ENCODE measurements at places on chromosomes 11 and 22.

- no peak for DNase-seq
These were observed 115.1 kb downstream of the ARFGAP2 start for GRCh38 chr11:47061429-47062178.

- no peak for DNase-seq
These were observed 59.3 kb downstream of the DEPDC5 start for GRCh38 chr22:31812977-31813605.

DNA sequence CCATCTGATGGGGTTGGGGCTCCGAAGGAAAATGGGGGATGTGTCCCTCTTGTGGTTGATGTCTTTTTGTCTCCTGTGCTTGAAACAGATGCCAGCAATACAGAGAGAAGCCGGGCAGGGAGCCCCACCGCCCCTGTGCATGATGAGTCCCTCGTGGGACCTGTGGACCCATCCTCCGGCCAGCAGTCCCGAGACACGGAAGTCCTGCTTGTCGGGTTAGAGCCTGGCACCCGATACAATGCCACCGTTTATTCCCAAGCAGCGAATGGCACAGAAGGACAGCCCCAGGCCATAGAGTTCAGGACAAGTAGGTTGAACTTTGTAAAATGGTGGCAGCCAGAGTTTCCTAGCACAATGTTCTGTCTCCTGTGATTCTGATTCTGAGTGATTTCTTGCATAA, 91.7 kb upstream of the OR4B1 start:
- DNase-seq, result no peak

- DNase-seq, result peak; percentile 29
These were observed 4.7 kb downstream of the DDIAS start for GRCh38 chr11:82906236-82906635.

GRCh38 chr11:1656061-1656441, 26.5 kb downstream of the KRTAP5-5 start:
- no peak for DNase-seq

- DNase-seq, result no peak
These were observed 28.8 kb downstream of the KLHL22 start for GRCh38 chr22:20466659-20467379.

GRCh38 chr11:77981346-77981947, 13.0 kb downstream of the INTS4 start:
- no peak for DNase-seq

- no peak for DNase-seq
These were observed 665.4 kb downstream of the METTL15 start for GRCh38 chr11:28773606-28774005.

DNA sequence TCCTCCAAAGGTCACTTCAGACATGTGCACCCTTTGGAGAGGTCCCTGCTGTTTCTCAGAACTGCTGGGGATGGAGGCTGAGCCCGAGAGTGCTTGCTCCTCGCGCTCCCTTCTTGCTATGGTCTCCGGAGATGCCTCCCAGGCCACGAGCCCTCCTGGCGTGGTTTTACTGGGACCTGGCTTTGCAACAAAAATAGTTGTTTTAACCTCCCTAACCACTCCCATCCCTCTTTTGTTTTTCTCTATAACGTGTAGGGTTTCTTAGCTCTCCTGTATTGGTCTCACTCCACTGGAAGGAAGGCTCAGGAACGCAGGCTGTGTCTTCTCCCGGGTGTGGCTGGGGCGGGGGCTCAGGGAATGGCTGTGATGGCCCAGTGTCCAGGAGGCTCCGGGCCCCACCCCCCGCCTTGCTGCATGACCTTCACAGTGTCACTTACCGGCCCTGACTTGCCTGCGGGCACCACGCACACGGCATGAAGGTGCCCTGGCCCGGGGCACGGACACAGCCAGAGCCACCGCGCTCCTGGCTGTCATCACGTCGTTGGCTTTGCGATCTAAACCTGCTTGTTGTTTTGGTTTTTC, 5.6 kb downstream of the PTDSS2 start:
- no peak for DNase-seq

GRCh38 chr11:94835594-94835927, 67.4 kb downstream of the AMOTL1 start:
- no peak for DNase-seq

DNA sequence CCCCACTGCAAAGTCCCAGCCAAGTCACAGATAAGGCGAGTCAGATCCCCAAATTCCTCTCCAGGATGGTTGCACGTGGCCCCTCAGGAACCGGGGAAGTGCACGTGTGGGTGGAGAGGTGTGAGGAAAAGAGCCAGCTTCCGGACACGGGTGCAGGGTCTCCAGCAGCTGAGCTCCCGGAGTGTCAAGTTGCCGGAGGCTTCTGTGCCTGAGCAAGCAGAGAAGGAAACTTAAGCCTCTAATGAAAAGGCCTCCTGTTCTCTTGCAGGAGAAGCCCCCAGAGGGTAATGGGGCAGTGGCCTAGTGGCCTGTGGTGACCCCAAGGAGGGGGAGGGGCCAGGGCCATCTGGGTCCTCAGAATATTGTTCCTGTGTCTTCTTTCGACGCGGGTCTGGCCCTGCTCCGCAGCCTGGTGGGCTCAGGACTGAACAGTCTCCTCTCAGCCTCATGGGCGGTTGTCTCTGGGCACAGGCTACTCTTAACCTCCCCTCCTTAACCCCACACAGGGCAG, 147.9 kb downstream of the FEZ1 start:
- DNase-seq, result no peak

DNA sequence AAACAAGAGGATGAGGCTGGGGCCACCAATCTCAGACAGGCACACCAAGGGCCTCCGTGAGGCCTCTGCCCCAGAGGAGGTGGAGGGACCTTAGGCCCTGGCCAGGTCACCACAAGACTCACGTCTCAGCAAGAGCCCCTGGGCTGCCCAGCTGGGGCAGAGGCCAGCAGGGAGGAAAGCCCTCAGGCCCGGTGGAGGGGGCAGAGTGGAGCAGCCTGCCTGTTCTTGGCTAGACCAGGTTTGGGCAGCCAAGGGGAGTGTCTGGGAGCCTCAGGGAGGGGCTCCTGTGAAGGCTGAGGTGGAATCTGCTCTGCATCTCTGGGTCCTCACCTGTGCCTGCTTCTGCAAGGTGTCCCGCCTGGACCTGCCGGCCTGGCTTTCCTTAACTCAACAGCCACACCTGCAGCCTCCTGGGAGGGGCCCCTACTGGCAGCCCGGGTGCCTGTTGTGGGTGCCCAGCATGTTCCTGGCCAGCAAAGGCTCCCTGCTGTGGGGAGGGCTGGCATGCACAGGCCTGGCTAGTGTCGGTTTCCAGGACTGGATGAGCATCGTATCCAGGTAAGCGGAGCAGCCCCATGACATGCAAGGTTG, 11.9 kb downstream of the TTLL12 start:
- no peak for DNase-seq

DNA sequence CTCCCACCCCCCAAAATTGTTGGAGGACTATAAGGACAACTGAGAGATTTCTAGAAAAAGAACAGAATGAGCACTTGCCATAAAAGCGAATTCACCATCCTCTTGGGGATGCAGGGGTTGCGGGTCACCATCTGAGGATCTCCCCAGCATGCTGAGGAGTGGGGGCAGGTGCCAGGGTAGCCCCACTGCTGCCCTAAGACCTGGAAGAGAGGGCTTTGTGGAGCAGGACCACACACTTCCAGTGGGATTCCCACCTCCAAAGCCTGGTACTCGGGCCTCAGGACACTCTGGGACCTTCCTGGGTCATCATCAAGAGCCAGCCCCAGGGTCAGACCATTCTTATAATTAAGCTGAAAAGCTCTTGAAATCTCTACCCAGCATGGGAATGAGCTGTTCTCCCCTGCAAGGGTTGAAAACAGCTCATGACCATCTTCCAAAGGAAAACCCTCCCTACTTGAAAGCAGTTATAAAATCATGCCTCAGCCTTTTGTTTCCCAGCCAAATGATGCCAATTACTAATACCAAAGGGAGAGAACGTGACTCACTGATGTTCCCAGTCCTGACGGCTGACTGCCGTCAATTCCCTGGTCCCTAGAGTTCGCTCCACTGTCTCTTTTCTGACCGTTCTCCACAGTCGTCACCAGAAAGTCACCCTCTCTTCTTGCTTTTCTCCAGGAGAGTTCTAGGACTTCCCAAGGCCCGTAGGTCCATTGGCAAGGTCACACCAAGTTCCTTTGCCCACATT, 76.8 kb upstream of the CREB3L1 start:
- no peak for DNase-seq

GRCh38 chr22:47848184-47848920, 1085.9 kb downstream of the TBC1D22A start:
- no peak for DNase-seq

GRCh38 chr22:30413001-30413400, 12.6 kb upstream of the MTFP1 start:
- no peak for DNase-seq

DNA sequence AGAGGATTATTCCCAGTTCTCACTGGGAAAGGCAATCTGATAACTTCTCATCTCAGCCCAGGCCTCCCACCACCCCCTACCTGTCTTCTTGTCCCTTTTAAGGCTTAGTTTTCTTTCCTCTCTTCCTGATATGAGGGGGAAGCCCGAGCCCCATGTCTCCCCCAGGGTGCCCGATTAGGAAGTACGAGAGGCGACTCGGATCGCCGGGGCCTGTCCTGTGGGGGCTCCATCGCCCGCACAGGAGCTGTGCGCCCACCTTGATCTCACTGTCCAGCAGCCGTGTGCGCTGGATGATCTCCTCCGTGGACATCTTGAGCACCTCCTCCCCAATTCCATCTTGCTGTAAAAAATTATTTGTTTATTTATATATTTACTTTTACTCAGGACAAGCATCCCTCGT, 628 bp downstream of the PSMC3 start:
- no peak for DNase-seq

- DNase-seq, result no peak
These were observed 19.9 kb downstream of the OR8G5 start for GRCh38 chr11:124276081-124276480.

- DNase-seq, result no peak
These were observed 8.6 kb upstream of the RELT start for GRCh38 chr11:73367482-73368024.

DNA sequence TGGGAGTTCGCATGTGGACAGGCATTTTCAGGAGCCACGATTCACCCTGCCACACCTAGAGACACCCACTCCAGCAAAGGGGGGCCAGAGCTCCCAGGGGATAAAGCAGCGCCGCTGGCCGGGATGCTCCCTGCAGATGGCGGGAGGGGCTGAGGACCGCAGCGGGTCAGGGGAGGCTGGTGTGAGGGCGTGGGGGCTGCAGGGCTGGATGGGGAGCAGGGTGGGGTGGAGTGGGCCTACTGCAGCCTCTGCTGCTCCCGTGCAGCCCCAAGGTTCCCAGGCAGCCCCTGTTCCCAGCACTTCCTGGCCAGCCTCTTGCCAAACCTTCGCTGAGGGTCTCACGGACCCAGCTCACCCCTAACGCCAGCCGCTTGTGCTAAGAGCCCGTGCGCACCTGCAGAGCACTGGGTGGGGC, 13.0 kb downstream of the MUC5B start:
- no peak for DNase-seq

- no peak for DNase-seq
These were observed 112.2 kb downstream of the TEAD1 start for GRCh38 chr11:12786450-12786849.

- DNase-seq, result no peak
These were observed 29.4 kb downstream of the SCN3B start for GRCh38 chr11:123624974-123625373.

DNA sequence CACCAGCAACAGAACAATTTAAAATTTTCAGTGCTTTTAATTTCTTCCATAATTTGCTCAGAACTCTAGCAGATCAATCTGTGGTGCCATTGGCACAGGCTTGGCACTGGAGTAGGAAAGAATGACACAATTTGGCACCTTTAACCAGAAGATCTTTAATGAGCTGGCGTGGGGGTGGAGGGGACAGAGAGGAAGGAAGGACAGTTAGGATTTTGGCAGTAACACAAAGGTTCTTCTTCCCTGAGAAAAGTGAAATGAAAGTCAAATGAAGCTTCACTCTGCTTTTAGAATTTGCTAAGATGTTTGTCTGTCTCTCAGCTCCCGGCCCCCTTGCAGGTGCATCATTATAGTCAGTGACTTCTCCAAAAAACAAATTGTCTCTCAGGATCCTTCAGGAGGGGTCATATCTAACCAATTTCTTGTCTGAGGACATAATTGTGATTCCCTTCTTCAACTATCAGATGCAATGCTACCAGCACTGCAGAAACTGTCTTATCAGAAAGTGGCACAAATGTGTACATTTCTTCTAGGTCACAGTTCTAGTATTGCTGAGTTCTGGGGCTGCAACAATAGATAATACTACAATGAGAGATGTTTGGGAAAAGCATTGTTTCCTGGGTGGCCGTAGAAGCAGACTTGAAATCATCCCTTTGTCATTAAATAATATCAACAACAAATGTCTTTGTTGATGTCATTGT, 66.8 kb downstream of the CSTPP1 start:
- DNase-seq, result no peak

DNA sequence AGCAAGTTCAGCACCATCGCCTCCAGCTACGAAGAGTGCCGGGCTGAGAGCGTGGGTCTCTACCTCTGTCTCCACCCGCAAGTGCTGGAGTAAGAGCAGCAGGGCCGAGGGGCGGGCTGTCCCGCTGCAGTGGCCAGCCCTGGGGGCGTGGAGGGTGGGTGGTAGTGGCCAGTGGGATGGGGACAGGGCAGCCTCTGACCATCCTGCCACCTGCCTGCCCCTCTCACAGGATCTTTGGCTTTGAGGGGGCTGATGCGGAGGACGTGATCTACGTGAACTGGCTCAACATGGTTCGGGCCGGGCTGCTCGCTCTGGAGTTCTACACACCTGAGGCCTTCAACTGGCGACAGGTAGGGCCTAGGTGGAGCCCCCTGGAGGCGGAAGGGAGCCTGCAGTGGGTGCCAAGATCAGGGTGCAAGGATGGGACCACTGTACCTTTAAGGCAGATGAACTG, 15.0 kb upstream of the BBS1 start:
- DNase-seq, result no peak

- no peak for DNase-seq
These were observed 71.0 kb downstream of the SYN3 start for GRCh38 chr22:32987081-32987631.

- DNase-seq, result no peak
These were observed 124.2 kb downstream of the KCNQ1OT1 start for GRCh38 chr11:2575591-2576051.

GRCh38 chr11:43784301-43784700, 96.3 kb upstream of the ALKBH3 start:
- DNase-seq, result no peak

- DNase-seq, result no peak
These were observed 13.7 kb downstream of the PAX6 start for GRCh38 chr11:31797190-31798056.

DNA sequence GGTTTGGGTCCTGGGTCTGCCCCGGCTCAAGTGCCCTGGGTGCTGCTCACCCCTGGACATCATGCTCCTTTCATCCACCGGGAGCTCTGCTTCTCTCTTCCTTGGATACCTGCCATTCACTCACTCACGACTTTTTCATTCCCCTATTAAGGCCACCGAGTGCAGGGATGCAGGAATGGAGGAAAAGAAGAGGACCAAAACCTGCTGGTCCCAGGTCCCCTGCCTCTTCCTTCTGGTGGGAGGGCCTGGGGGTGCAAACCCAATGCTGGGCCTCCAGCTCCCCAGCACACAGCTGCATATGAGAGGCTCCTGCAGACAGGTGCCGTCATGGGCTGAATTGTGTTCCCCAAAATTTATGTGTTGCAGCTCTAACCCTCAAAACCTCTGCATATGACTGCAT, 36.8 kb upstream of the MYEOV start:
- no peak for DNase-seq
